Brain pericyte (primary cell): ENCODE measurements at places on chromosomes 7 and 10.
A peak's percentile ranks its signal among the peaks of the same experiment; 100 is the strongest.

DNA sequence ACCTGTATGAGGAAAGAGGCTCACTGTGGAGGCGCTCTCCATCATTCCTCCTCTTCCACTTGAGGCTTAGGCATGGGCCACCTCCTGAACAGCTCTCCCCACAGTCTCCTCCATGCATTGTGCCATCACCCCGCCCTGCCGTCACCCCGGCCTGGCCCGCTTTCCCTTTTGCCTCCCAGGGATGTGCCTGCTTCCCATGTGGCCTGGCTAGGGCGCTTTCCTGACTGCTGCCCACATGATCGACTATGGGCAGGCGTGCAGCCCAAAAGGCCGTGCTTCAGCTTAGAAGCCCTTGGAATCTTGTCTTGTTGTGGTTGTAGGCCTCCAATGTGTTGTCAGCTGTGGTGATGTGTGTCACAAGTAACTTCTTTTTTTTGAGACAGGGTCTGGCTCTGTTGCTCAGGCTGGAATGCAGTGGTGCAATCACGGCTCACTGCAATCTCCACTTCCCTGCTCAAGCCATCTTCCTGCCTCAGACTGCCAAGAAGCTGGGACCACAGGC is 1.8 kb upstream of the ACTR3C start:
- no peak for DNase-seq

DNA sequence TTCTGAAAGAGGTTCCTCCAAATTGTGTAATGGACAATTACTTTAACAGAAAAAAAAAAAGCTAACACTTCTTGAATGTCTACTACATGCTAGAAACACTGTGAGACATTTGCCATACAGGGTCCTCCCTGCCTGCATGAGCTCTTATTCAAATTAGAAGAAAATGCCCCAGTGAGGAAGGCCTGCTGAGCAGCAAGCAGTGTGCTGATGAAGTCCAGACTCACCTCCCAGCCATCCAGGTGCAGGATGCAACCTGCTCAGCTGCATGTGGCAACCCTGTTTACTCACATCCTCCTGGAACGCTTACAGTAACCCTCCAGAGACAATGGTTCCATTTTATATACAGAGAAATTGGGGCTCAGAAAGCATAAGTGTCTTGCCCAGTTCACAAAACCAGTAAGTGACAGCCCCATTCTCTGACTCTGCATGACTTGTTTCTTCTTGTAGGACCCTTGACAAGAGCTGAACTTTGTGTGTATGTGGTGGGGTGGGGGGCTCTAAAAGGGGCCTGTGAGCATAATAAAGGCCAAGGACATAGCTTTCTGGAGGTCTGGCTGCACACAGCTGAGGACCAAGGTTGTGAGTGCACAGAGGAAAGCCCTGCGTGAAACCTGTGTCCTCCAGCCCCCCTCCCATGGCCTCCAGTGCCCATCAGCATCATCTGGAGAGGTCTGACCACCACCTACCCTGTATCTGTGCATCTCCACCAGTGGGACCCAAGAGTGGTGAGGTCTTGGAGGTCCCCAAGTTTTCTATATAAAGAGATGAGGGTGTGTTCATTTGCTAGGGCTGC is 387.8 kb downstream of the GRID1 start:
- DNase-seq, result no peak

GRCh38 chr10:25902002-25902401 is 32.0 kb upstream of the MYO3A start:
- no peak for DNase-seq

- no peak for DNase-seq
These were observed 515.3 kb downstream of the GRID1 start for GRCh38 chr10:85851325-85851724.

GRCh38 chr7:50644586-50644985 is 79.4 kb upstream of the DDC start:
- DNase-seq, result no peak

- no peak for DNase-seq
These were observed 6.5 kb downstream of the ARPC1B start for GRCh38 chr7:99380823-99381663.

DNA sequence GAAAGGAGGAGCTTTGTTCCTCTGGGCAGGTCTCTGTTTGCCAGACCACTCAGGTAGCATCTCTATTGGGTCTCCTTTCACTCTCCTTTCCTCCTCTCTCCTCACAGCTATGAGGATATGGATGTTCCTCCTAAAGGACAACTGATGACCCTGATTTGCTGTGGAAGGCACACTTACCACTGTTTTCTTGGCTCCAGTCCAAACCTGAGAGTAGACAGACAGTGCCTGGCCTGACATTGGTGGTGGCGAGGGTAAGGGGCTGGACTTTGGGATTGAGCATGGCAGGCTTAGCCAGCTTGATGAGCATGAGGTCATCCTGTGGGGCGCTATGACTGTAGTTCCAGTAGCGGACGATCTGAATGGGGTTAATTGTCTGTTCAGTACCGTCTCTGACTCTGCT is 3.6 kb downstream of the PRSS37 start:
- no peak for DNase-seq

- DNase-seq, result no peak
These were observed 35.3 kb downstream of the COG5 start for GRCh38 chr7:107528461-107528860.

DNA sequence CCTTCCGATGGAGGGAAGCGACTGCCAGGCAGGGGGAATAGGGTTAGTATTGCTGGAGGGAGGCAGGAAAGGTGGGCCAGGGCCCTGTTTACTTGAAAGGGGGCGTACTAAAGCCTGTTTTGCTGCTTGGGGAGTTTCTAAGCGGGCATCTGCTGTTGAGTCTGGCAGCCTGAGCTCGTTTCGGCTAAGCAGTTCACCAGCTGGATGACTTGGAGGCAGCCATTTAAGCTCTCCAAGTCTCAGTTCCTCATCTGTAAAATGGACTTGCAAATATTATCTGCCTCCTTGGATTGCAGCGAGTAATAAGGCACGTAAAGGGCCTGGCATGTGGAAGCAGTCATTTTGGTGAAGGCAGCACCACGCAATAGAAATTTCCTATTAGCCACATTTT is 44.0 kb downstream of the LDB3 start:
- no peak for DNase-seq

DNA sequence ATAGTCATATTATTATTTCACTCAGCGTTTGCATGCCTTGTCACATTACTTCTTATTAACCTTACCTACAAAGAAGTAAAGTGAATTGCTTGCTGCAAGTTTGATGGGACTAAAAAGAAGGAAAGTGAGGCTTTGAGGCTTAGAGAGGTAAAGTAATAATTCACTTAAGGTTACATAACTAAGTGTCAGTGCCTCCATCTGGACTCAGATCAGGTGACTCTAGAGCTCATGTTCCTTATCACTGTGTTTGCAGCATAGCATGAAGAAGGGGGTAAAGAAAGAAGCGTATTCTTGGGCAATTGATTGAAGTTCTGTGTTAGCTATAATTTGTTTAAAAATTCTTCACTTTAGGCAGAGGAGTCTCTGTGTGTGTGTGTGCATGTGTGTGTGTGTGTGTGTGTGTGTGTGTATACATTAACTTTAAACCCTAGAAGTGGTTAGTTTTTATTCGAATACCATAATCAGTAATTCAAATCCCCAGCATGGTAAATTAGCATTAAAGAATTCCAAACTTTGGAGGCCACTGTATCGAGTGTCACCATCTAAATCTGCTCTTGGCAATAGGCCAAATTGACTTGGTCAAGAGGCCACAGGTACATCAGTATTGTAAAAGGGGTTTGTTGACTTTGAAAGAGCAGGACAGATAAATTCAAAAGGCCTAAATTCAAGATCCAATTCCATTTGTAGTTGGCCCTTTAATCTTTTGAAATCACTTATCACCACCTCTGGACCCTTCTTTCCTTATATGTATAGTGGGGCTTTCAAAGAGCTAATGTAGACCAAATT is 2.2 kb upstream of the PON3 start:
- no peak for DNase-seq

GRCh38 chr10:92544296-92544695 is 29.6 kb downstream of the IDE start:
- no peak for DNase-seq

DNA sequence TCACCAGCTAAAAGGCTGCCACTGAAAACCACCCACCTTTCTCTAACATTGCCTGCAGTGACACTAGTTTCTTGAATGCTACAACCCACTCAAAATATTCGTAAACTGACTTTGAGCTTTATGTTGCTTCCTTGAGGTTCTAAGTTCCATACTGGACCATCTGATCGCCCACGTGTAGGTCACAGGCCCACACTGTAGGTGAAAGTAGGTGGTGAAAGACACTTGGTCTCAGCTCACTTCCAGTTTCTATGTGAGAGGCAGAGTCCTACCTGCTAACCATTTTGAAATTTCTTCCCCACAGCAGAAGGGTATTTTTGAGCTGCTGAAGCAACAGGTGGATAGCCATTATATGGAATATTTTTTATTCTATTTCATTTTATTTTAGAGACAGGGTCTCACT is 97.3 kb downstream of the MYO3A start:
- no peak for DNase-seq

GRCh38 chr10:106705681-106706100 is 458.8 kb downstream of the SORCS1 start:
- no peak for DNase-seq

DNA sequence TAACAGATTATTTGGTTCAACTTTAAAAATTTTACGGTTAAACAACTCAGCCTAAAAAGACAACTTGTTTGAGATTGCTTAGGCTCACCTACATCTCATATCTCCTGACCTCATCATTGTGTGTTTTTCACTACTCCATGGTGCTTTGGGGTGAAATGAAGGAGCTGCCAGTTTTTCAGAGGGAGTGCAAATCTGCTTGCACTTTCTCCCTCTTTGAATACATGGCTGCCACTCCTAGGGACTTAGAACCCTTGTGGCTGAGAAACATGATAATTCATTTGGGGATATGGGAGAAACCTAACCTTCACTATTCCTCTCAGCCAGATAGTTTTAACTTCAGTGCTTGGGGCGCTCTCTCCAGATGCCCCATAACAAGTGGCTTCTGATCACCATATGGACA is 2.7 kb downstream of the CCSER2 start:
- no peak for DNase-seq

GRCh38 chr10:82668221-82668895 is 793.4 kb downstream of the NRG3 start:
- DNase-seq, result no peak

GRCh38 chr10:123766012-123766411 is 99.9 kb downstream of the GPR26 start:
- no peak for DNase-seq

- no peak for DNase-seq
These were observed 177.8 kb downstream of the NSUN6 start for GRCh38 chr10:18473424-18474117.

- no peak for DNase-seq
These were observed 108.3 kb downstream of the CHN2 start for GRCh38 chr7:29302666-29303395.

DNA sequence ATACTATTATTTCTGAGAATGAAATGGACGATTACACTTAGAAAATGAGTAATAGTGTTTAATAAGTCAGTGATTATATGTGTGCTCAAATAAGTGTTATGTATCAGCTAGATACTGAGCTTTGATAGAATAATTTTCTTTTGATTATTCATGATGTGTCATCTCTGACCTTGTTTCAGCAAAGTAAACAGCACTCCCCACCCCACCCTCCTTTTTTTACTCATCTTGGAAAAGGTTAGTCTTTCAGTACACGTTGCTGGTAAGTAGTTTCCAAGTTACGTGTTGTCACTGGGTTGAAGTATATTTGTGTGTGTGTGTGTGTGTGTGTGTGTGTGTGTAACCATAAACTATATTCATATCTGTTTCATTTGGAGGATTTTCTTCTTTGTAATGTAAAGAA is 84.1 kb downstream of the GNAI1 start:
- no peak for DNase-seq

DNA sequence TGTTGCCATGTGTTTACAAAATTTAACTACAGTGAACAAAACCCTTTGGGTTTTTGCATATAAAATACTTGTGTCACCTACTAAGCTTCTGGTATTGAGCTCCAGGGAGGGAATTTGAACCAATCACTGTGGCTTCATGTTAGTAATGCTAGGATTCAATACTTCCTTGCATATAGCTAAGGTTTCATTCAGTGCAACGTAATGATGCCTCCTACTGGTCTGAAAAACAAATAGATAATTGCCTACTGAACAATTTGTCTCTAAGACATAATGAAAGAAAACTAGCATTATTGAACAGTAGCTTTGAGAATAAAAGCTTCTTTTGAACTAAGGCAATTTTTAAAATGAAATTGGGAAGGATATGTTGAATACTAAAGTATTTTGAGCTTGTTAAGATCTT is 244.4 kb downstream of the ZWINT start:
- no peak for DNase-seq

DNA sequence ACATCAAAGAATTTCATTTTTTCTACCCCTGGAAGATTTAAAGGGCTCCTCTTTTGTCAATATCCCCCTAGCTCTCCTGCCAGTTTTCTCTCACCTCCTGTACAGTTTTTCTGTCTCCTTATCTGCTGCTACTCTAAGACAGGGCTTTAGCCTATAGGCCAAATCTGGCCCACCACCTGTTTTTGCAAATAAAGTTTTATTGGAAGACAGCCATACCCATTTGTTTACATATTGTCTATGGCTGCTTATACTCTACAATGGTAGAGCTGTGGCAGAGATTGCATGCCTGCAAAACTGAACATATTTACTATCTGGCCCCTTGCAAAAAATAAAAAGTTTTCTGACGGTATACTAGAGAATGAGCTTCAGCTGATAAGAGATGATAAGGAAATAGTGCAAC is 37.4 kb upstream of the GARS1 start:
- DNase-seq, result no peak

GRCh38 chr7:155277385-155277994 is 20.2 kb upstream of the INSIG1 start:
- DNase-seq, result no peak

- peak; percentile 49 for DNase-seq
These were observed 923.0 kb upstream of the CELF2 start for GRCh38 chr10:10094691-10095090.

DNA sequence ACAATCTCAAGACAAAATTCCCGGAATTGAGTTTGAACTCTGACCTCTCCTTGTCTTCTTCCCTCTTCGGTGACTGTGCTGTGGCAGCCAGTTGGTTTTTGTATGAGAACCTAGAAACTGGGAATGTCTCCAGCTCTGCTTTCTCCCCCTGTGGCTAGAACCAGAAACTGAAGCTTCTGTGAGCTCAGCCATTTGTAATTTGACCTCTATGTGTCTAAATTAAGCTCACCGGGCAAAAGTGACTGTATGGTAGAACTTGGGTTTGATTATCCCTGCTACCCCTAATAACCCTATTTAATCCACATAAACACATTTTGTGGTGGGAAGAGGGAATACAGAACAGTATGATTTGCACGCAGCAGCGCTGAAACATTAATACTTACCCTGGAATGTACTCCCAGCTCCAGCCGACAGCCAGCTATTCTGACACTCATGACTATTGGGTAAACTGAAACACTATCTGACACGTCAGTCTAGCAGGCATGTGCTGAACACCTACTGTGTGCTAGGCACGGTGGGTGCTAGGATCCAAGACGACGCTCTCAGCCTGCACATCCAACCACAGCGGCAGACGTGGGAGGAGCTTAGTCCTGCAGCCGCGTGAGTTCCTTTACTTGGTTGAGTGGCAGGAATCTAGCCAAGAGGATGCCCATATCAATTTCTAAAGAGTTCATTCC is 324.8 kb downstream of the SFMBT2 start:
- peak; percentile 27 for DNase-seq

- no peak for DNase-seq
These were observed 24.7 kb upstream of the FEZF1 start for GRCh38 chr7:122329145-122329802.
